K562 (cell line): ENCODE measurements at places on chromosomes 5 and 9. TPM values are rescaled to one million over a fixed set of nuclear protein-coding genes. Genes with fewer than 3 reads are reported as not detected.

TSSK1B gene
- not detected in 2 replicates for polyA plus RNA-seq

EQTN gene
- polyA plus RNA-seq: 0.15 TPM in 1 of 2 replicates, not detected in the other

CRB2 gene
- polyA plus RNA-seq: 0.43 and 0.44 TPM in 2 replicates

ENTPD8 gene
- polyA plus RNA-seq: 0.20 TPM in 1 of 2 replicates, not detected in the other

SPATA6L gene
- 0.21 and 0.31 TPM in 2 replicates for polyA plus RNA-seq

IL9 gene
- not detected in 2 replicates for polyA plus RNA-seq

PCDHGB2 gene
- polyA plus RNA-seq: 0.24 and 0.29 TPM in 2 replicates
